Left renal cortex interstitium (tissue), 4 donors: ENCODE measurements at places on chromosomes 11 and 22.

DNA sequence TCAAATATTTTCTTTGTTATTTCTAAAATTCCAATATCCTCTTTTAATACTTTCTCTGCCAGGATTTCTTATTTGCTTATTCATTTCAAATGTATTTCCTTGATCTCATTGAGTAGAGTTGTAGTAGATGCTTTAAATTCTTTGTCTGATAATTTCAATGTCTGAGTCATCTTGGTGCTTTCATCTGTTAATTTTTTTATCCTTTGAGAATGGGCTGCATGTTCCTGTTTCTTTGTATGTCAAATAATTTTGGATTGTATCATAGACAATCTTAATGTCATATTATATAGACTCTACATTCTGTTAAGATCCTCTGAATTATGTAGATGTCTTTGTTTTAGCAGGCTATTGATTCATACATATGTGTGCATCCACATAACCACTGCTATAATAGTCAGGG is 57.5 kb downstream of the MYEOV start:
- no peak for DNase-seq

GRCh38 chr11:44837661-44838060 is 110.9 kb downstream of the TSPAN18 start:
- no peak for DNase-seq

DNA sequence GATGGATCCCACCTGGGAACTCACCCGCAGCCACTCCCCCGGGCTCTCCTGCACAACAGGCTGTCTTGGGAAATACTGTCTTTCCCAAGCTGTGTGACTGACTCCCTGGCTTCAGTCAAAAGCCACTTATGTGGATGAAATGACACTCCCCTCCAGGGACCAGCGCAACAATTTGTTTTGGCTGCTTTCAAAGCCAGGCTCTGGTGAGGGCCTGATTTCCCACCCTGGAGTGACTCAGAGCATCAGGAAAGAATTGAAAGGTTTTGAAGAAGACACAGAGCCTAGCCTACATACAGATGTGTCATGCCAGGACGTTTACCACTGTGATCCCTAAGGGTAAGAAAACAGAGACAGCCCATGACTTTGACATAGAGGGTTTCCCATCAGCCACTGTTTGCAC is 550.5 kb downstream of the MIAT start:
- DNase-seq: no peak

DNA sequence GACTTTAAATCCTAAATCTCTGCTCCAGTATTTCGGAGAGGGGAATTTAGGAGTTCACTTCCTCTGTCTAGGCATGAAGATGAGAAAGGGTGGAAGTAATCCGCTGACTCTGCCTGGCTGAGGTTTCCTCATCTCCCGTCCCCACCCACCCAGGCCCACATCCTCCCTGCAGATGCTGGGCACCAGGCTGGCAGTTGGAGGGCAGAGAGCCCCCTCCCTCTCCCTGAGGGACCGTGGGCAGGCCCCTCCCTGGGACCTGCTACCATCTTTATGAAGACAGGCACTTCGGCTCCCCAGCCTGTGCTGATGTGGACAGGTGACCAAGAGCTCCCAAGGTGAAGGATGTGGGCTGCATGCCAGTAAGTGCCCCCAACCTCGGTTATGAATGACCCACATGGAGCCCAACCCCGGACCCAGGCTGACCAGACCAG is 6.7 kb downstream of the CASTOR1 start:
- DNase-seq: no peak

GRCh38 chr11:20731676-20732215 is 62.4 kb downstream of the NELL1 start:
- no peak for DNase-seq

DNA sequence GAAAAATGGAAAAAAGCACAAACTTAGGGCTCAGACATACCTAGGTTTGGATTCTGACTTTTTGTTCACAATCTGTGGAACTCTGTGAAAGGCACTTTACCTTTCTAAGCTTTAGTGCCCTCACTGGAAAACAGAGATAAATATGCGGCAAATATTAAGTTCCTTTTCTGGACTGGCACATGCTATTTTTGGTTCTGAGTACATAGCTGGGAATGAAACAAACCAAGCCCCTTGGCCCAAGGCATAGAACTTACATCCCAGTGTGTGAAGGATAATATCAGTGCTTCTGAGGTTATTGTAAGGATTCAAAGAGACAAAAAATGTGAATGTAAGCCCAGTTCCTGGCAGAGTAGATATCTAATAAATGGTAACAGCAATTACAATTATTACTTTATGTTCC is 227.5 kb downstream of the ADAMTS15 start:
- no peak for DNase-seq

DNA sequence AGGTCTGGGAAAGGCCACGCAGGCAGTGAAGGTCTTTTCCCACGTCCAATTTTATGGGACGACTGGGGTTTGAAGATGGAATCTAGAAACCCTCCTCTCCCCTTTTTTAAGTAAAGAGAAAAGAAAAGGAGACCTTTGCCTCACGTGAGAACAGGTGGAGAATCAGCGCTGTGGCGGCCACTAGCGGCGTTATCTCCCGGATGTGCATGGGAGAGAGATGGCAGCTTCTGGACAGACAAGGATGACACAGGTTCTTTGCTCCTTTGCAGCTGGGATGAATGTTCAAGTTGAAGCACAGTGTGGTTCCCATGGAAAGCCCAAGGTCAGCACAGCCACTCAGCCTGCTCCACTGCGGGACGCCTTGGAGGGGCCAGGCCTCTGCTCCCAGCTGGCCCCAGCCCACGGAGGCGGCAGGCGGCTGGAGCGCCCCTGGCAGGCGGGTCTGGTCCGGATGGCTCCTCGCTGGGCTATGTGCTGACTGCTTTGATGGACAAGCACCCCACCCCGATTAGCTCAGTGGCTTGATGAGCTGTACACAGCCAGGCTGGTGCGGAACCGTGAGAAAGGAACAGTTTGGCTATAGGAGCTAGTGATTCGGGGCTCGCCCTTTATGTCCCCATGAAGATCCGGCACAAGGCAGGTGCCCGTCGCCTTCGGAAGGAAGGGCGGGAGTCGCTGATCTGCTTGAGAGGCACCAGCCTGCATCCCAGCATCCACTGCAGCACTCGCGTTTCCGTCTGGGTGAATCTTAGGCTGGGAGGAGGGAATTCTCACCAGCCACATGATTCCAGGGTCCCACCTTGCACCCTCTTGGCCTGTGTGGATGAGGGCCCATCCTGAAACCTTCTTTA is 14.5 kb upstream of the BID start:
- no peak for DNase-seq

DNA sequence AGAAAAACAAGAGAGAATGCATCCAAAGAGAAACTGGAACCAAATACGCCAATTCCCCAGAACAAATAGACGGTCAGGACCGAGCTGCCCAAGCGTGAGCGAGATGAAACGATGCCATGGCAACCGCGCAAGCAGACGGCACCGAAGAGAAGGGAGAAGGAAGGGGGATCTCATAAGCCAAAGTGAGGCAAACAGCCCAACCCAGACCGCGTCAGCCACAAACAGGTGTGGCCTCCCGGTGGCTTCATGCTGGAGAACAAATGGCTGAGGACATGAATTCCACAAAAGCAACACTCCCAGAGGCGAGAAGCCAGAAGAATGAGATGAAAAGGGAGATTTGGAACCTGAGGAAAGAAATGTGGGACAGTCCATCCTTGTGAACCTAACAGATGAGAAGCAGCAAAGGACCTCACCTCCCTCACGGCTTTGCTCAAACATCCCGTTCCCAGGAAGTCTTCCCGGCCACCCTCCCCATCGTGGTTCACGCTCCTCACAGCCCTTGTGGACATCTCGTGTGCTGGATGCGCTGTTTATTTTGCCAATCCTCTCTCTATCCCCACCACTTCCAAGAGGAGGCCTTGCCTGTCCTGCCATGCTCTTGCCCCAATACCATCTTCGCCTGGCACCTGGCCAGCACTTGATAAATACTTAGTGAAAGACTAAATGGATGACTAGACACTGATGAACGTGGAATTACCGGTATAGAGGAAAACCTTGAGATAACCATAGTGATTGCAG is 89.1 kb upstream of the RTL6 start:
- no peak for DNase-seq

DNA sequence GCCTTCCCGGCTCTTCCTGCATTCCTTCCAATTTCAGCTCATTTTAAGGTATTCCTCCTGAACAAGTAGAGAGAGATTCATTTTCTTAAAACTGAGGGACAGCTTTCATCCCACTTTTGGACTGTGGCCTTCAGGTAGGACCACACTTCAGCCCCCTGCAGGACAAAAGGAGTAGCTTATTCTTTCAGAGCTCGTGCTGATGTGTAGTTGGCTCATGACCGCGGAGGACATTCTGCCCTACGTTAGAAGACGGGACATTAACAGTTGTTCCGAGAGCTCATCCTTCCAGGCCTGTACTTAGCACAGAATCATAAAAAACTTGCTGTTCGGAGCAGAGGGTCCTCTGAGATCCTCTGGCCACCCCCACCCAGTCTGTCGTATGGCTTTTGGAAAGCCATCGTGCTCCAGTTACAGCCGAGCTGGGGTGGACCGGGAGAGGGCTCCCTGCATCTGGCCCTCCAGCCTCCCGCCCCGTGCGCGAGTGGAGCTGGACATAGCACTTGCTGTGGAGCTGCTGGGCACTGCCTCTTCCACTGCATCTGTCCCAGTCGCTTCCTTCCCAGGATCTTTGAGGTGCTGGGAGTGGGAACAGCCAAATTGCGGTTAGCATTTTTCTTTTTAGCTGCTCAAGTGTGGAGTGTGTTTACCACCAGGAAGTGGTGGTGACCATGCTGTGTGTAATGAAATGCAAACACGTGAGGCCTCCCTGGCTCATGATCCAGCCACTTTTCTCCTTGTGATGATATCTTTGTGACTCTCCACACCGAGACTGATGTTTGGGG is 250.3 kb downstream of the TBC1D22A start:
- no peak for DNase-seq

DNA sequence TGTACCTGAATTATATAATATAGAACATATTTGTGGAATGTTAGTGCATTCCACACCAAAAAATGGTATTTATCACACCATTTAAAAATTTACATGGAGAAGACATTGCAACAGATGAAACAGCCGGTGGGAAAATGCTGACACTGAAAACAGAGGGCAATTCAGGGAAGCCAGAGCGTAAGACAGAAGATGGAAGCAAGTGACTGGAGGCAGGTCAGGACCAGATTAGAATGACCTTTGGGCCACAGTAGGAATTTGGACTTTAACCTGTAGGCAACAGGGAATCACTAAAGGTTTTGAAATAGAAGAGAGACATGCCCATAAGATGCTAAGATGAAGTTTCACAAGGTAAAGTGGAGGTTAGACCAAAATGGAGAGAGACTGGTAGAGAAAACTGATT is 60.5 kb downstream of the METTL15 start:
- DNase-seq: no peak

DNA sequence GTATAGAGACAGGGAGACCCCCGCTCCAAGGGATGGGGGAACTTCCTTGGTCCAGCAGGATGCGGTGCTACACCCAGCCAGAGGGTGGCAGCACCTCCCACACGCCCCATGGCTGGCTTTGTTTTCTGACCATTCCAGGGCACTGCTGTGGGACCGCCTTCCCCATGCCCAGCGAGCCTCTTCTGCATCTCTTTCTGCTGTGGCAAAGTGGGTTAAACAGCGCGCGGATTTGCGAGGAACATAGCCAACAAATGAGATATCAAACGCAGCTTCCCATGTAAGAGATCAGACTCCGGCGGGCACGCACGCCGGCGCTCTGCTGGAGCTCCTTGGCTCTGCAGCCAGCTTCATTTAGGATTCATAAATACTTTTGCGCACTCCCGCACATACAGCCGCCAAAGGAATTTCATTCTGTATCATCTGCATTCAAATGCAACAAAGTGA is 485.8 kb upstream of the CADM1 start:
- DNase-seq: no peak

DNA sequence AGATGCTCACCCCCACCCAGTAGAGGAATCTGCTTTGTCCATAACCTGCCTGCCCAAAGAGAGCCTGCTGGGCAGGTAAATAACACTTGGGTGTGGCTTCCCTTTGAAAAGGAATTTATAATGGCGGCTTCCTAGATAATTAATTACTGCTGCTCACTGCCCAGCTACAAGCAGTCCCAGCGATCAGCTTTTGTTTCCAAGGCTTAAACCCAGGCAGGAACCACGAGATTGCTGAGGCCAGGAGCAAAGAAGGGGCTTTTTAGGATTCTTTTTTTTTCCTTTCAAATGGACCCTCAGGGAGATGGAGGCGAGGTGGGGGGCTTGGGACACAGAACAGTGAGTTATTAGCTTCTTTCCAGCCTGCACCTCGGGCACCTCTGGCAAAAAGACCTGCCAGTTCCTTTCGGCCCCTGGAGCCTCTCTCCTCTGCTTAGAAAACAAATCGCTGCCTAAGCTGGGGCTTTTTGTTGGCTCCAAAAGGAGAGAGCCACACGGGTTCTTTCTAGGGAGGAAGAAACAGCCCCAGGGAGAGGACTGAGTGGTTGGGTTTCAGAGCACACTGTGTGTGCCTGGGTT is 107.2 kb downstream of the TSPAN18 start:
- DNase-seq: no peak

DNA sequence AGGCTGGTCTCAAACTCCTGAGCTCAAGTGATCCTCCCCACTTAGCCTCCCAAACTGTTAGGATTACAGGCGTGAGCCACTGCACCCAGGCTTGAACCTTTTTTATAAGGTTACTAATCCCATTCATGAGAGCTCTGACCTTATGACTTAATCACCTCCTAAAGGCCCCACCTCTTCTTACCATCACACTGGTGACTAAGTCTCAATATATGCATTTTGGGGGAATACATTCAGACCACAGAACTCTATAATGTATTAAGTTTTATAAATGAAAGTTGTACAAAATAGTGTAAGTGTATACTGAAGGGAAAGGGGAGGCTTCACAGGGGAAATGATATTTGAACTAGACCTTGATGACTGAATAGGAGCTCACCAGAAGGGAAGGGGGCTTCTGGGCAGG is 28.4 kb upstream of the RBFOX2 start:
- DNase-seq: no peak

DNA sequence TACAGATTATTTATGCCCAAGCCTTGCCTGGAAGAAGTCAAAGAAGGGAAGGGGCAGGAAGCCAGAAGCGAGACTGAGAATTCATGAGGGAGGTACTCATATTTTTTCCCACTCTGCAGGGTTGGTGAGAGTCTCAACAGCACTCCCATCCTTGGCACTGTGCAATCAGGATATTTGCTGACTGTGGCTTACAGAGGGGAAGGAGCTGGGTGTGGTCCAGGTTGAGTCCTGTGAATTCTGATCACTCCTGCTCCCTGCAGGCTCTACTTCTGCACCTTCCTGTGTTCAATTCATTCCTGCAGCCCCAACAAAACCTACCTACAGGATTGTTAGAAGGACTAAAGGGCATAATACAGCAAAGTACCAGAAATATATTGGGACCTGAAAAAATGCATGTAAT is 530.5 kb downstream of the INSC start:
- no peak for DNase-seq

GRCh38 chr11:112864672-112865071 is 96.5 kb upstream of the NCAM1 start:
- DNase-seq: no peak
